ENCODE measurements at places on chromosomes 3 and 15. TPM values are rescaled to one million over a fixed set of nuclear protein-coding genes. Genes with fewer than 3 reads are reported as not detected.

GRCh38 chr3:134357914-134358811, 16.1 kb downstream of the AMOTL2 start:
- DNase-seq = peak; percentile 98

DNA sequence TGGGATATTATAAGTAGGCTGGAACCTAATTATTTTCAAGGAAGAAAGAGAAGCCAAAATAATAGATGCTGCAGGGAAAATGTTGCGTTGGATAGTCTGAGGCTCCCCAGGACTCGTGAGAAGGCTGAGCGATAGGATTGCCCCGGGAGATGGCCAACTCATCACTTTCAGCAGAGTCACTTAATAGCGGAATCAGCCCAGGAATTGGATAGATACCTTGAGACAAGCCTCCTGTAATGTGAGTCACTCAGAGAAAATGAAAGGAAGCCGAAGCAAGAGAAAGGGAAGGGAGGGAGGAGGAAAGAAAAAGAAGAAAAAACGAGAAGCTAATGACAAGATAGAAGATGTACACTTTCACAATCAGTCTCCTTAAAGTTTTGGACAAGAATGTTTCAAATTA, 94.3 kb downstream of the SQOR start:
- DNase-seq = no peak

The C15orf40 gene
- 39.5 TPM for total RNA-seq

DNA sequence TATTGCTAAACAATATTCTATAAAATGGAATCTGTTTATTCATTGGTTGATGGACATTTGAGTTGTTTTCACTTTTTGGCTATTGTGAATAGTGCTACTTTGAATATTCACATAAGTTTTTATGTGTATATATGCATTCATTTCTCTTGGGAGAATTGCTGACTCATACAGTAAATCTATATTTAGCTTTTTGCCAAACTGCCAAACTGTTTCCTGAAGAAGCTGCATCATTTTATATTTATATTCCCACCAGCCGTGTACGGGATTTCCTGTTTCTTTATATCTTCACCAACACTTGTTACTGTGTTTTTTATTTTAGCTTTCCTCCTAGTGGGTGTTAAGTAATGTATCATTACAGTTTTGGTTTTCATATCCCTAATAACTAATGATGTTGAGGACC, 12.5 kb upstream of the TCAIM start:
- DNase-seq = no peak

The CFAP100 gene
- total RNA-seq = not detected

The RARB gene
- total RNA-seq = 0.90 TPM

GRCh38 chr3:33061782-33062181, 35.2 kb downstream of the GLB1 start:
- DNase-seq = no peak

GRCh38 chr3:151439652-151440125, 21.2 kb downstream of the IGSF10 start:
- DNase-seq = peak; percentile 82

GRCh38 chr3:40494698-40495097, 11.1 kb upstream of the ZNF620 start:
- DNase-seq = no peak

DNA sequence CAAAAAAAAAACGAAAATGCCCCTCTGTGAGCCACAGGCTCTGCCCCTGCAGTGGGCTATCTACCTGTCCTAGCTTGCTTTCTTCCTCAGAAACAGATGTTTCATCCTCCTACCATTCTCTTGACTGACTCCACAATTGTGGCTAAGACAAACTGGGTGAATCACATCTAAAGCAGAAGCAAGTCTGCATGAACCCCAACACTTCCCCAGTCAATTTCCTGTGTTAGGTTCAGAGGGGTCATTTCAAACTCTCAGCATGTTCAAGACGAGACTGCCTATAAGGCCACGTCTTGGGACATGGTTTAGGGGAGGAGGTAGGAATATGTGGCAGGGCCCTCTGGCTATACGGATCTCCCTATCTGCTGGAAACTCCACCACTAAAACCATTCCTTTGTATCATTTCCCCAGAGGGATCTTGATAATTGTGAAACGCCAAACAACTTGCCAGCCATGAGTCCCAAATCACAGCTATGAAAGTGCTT, 28.6 kb upstream of the ANKDD1A start:
- no peak for DNase-seq

The GHSR gene
- not detected for total RNA-seq

The LRRC2 gene
- total RNA-seq = 0.04 TPM

The ELP6 gene
- total RNA-seq = 21.0 TPM

- DNase-seq = no peak
These were observed 275.1 kb upstream of the LRTM1 start for GRCh38 chr3:55203006-55203405.

- DNase-seq = no peak
These were observed 63.5 kb downstream of the C3orf70 start for GRCh38 chr3:185089343-185089742.

GRCh38 chr15:70120958-70121623, 23.4 kb upstream of the TLE3 start:
- no peak for DNase-seq

DNA sequence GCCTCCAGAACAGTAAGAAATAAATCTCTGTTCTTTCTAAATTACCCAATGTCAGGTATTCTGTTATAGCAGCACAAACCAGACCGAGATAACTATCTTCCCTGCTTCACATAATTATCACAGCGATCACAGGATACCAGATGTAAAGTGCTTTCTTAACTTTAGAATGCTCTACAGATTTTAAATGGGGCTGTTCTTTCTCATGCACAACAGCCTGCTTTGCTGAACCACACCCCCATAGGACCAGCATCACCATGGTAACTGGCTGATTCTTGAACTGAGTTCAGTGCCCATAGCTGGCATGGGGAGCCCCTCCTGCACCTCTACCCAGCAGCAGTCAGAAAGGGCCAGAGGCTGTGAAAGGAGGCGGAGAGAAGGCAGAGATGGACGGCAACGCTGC, 7.8 kb downstream of the CD80 start:
- DNase-seq = no peak

DNA sequence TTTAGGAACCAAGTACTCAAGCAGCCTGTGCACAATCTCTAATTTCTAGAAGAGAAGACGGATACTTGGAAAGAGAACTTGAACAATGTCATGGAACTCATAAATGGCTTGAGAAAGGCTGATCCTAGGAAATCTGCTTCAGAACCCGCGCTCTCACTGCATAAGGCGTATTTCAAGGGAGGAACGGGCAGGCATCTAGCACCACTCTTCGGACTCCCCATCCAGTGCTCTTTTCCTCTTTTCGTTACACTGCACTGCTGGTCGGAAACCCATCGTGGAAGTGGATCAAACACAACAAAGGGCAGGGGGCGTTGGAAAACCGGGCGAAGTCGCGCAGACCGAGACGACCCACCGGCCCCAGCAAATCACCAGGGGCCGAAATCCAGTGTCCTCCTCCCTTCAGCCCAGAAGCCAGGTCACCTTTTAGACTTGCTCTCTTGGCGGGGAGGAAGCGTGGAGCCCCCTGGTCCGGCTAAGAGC, 539 bp upstream of the TLNRD1 start:
- DNase-seq = no peak

The CDV3 gene
- 114 TPM for total RNA-seq

GRCh38 chr15:39593656-39594445, 13.0 kb downstream of the THBS1 start:
- no peak for DNase-seq

DNA sequence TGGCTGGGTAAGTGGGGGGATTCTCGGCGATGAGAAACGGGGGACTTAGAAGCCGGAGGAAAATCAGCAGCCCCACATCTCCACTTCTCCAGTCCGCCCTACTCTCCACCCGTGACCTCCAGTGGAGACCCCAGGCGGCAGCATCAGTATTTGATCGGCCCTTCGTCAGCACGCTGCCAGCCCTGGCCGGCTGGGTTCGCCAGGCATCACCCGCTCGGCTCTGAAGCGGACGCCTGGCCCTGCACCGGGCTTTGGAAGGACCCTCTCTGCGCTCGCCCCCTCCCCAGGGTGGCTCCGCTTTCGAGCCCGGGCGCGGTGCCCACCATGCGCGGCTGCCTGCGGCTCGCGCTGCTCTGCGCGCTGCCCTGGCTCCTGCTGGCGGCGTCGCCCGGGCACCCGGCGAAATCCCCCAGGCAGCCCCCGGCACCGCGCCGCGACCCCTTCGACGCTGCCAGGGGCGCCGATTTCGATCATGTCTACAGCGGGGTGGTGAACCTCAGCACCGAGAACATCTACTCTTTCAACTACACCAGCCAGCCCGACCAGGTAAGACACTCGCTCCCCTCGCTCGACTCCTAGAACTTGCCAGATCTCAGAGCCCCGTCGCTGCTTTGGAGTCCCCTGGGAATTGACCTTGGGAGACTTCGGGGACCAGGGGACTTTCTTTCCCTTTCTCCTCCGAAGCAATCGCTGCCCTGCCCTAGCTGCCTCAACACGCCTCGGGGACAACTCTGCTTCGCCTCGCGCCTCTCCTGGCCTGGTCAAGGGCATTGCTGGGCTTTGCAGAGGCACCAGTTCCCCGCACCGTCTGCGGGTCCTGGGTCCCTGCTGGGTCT, 561 bp downstream of the SIDT1 start:
- DNase-seq = no peak

GRCh38 chr3:190381441-190381840, 6.5 kb upstream of the CLDN16 start:
- DNase-seq = no peak

DNA sequence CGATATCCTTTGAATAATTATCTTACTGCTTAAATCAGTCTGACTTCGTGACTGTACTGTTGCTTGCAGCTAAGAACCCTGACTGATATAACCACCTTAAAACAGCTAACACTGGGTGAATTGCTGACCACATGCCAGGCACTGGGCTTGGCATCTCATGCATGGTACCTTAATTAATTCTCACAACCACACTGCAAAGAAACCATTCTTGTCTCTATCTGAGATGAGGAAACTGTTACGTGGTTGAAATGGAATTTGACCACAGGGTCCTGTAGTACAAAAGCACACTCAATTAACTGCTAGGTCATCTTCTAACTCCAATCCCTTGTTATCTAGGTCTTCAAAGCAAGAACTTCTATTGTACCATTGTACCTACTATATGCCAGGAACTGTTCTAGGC, 92.7 kb upstream of the PRICKLE2 start:
- DNase-seq = peak; percentile 9

The CDC25A gene
- total RNA-seq = 12.2 TPM

GRCh38 chr15:35243758-35244157, 158.7 kb upstream of the NANOGP8 start:
- DNase-seq = no peak

DNA sequence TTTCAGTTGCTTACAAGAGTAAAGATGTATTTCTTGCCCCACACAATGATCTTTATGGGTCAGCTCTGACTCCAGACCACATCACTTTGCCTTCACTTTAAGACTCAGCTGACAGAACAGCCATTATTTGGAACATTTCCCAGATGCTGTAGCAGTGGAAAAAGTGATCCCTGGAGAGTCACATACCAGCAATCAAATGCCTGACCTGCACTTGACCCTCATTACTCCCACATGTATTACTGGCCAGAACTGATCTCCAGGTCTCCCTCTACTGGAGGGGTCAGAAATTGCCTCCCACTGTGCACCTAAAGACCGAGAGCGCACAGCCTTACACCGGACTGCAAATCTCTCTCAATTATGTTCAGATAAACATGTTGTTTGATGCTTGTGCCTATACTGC, 88.6 kb upstream of the ZNF385D start:
- DNase-seq = peak; percentile 3

DNA sequence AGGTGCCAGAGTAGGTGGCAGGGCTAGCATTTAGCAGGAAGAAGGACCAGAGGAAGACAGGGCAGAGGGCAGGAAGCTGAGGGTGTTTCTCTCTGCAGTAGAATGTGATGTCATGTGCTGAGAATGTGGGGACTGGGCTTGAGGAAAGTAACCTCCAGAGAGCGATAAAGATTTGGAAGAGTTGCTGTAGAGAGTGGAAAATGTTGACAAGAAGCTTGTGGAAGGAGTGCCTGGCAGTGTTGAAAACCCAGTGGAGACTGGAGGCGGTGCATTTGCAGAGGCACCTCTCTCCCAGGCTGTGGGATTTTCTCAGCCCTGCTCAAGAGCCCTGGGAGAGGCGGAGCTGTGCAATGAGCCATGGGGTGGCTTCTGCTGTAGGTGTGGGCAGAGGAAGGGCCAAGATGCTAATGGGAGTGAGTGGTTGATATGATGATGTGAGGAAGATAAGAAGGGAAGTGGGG, 54.8 kb downstream of the MESD start:
- peak; percentile 35 for DNase-seq

The HAUS2 gene
- total RNA-seq = 41.8 TPM

DNA sequence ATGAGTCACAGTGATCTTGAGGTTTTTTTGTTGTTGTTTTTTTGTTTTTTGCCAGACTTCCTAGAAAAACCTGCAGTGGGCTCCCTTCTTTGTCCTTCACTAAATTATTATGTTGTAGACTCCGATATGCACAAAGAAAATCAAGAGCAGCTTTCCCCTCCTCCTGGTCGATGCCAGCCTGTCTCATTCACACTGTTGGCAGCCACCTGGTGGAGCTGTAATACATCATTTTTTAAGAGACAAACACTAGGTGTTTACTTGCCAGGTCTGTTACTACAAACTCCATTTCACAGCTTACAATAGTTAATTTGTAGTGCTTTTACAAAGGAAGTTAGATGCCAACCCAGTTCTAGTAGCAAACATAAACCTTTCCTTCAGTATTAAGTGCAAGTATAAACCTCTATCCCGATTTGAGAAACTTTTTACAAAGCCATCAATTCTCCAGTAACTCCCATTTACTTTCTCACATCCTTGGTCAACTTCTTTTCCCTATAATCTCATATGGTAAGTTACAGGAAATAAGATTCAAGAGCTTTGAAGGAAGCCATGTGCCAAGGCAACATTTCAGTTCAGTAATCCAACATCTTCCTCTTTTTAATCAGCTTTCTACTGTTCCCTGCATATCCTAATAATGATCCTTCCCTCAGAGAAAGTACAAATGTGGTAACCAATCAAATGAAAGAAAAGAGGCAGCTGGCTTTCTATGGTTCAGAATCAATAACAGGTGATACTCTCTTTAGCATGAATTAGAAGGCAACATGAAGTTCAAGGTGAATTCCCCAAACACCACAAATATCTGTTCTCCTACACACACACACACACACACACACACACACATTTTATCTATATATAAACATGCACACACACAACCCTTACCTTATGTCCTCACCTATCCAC, 14.0 kb downstream of the AAGAB start:
- DNase-seq = peak; percentile 39

The MESP2 gene
- not detected for total RNA-seq
